A172 (cell line): ENCODE measurements at places on chromosomes 7 and 10.

DNA sequence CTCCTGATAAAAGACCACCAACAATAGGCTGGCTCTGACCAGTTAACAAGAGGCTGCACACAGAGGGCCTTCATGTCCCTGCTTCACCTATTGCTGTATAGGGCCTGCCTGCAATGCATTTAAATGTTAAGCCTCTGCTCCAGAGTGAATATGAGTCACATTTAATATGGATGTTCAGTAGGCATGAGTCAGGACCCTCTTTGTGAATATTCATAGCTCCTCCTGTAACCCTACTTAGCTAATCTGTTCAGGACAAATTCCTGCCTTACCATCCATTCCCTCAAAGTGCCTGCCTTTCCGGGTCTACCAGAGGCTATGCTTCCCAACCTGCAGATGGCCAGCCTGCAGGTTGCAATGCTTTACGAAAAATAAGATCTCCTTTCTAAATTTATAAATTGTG lies 32.5 kb downstream of the ARHGAP22 start:
- peak; percentile 56 for DNase-seq

GRCh38 chr10:49679480-49679893 lies at the start of gene C10orf53:
Gene C10orf53, plus strand, starts transcription at chr10:49679651. Its CDS starts 47 bp downstream, at chr10:49679698.
- DNase-seq, result no peak

DNA sequence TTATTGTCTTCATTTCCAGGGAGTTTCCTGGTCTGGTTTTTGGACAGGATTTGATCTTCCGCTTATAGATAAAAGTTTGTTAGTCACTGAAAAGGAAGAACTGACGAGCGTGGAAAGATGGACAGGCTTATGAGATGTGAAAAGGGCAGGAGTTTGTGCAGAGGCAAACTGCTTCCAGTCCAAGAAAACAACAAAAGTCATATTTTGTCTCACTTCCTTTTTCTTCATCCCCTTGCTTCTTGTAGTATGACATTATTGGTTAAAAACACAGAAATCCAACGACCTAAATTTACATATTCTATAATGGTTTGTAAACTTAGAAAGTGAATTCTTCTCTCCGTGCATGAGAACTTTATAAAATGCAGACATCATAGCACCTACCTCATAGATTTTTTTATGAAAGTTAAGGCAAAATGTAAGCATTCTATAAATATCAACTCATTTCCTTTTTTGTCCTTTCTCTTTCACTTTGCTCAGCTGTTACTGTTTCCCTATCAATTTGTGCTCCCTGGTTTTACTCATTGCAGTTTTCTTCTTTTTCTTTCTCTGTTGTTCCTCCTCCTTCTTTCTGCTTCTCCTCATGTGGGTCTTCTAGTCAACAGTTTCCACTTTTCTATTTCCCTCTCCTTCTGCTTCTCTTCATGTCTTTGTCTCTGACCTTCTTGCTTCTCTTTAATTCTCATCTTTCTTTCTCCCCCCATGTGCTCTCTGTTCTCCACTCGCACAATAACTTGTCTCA lies 370.2 kb downstream of the ARL4A start:
- no peak for DNase-seq

DNA sequence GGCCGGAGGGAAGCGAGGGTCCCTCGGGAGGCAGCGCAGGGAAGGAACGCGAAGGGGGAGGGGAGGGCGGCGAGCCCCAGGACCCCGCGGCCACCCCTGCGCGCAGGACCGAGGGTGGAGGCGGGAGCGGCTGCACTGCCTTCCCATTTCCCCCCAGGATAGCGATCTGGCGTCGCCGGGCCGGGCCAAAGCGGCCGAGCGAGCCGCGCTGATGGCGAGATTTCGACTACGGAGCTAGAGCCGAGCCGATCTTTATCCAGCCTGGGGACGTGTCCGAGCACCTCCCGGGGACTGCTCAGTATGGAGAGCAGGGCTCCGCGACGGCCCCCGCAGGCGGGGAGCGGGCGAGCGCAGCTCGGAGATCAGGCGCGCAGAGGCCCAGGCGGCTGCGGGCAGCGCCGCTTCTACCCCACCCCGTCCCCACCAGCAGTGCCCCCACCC lies 590 bp upstream of the CRTAC1 start:
- DNase-seq, result no peak

GRCh38 chr10:67837541-67838314 lies at the start of gene DNAJC12:
Gene DNAJC12, minus strand, starts transcription at chr10:67838188. Its CDS starts 177 bp downstream, at chr10:67838011.
- DNase-seq, result peak; percentile 53

GRCh38 chr10:46515366-46515765 lies 41.1 kb downstream of the GPRIN2 start:
- no peak for DNase-seq
